CD4-positive, alpha-beta T cell treated with Interleukin-21 for 1 hour (primary cell): ENCODE measurements at places on chromosomes 7 and 10.

DNA sequence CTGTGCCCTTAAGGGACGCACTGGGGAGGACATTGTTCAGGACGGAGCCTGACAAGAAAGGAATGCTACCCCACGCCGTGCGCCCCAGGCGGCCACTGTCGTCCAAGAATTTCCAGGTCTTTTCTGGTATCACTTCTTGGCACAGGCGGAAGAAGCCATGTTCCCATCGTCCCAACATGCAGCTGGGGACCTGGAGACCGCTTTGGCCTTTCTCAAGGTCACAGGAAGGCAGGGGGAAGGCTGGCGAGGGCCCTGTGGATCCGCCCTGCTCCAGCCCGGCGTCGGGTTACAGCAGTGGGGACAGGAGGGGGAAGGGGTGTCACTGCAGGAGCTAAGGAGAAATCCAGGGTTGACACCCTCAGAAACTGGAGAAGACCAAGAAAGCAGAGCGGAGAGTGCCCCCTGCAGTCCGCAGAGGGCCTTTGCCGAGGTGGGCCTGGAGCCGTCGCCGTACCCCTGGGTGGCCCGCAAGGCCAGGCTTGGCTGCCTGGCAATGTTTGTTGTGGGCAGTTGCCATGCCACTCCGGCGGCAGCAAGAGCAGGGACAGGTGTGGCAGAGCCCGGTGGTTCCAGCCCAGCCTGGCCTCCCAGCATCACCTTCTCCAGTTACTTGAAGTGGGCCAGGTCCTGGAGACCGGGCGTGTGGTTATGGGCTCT is 104.1 kb downstream of the LHPP start:
- no peak for DNase-seq

- DNase-seq, result no peak
Measured at GRCh38 chr7:48139459-48139858, 31.8 kb upstream of the ABCA13 start.

- DNase-seq, result peak; percentile 19
Measured at GRCh38 chr10:100828738-100829096, 83.3 kb downstream of the PAX2 start.

DNA sequence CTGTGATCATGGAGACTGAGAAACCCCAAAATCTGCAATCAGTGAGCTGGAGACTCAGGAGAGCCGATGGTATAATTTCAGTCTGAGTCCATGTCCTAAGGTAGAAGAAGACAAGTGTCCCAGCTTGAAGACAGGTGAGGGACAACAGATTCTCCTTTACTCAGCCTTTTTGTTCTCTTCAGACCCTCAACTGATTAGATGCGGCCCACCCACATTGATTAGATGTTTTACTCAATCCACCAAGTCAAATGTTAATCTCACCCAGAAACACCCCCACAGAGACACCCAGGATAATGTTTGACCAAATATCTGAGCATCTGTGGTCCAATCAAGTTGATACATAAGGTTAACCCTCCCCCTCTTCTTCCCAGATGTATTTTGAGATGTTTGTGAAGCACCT is 131.2 kb downstream of the PFKFB3 start:
- DNase-seq, result no peak

GRCh38 chr7:119996634-119997033 is 276.3 kb upstream of the KCND2 start:
- no peak for DNase-seq

DNA sequence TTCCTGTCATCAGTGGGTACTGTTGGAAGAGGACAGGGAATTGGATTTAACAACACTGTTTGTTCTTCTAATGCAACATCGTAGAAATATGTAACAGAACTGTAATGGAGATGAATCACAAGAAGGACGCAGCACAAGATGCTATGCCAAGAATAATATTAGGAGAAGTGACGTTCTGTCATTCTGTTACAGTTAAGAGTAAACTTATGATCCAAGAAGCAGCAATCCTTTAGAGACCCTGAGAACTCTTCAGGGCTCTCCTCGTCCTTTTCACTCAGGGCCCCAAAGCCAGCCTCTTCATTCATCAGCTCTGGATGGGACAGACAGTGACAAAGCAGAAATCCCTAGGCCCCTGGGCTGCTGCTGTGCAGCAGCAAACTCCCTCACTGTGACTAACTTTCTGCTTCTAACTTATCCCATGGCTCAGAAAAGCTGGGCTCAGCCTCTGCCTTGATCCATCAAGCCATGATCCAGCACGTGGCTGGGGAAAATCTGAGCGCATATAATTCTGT is 8.7 kb upstream of the IL6 start:
- DNase-seq, result no peak

DNA sequence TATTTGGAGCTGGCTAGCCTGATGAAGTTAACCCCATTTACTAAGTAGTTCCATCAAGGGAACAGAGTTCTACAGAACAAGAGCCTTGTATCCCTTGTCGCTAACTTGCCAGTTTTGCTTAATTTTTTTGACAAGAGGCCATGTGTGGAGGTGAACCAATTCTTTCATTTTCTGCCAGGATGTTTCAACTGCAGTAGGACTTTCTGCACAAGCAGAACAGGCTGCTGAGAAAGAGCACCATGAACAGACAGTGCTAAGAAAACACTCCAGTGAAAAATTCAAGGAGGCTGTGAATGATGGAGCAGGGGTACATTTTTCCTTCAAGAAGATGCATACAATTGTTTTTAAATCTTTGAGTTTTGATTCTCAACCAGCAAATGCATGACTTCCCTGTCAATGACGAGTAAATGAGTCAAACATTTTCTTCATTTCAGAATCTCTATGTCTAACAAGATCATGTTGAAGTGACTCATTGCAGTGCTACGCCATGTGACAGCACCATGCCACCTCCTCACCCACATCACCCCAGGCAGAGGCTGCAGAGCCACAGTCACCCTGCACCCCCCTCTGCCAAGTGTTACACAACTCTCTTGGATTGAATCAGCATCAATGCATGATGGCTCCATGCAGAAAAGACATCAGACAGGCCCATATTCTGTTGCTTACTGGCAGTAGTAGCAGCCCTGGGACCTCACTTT is 193.1 kb downstream of the COBL start:
- no peak for DNase-seq

- DNase-seq, result no peak
Measured at GRCh38 chr7:20831956-20832355, 45.3 kb upstream of the SP8 start.
